ENCODE measurements at places on chromosomes 2 and 18.

GRCh38 chr18:21191596-21192307 is 50.3 kb upstream of the GREB1L start:
- DNase-seq: no peak

GRCh38 chr2:134254824-134255223 is 952 bp downstream of the MGAT5 start:
- no peak for DNase-seq

DNA sequence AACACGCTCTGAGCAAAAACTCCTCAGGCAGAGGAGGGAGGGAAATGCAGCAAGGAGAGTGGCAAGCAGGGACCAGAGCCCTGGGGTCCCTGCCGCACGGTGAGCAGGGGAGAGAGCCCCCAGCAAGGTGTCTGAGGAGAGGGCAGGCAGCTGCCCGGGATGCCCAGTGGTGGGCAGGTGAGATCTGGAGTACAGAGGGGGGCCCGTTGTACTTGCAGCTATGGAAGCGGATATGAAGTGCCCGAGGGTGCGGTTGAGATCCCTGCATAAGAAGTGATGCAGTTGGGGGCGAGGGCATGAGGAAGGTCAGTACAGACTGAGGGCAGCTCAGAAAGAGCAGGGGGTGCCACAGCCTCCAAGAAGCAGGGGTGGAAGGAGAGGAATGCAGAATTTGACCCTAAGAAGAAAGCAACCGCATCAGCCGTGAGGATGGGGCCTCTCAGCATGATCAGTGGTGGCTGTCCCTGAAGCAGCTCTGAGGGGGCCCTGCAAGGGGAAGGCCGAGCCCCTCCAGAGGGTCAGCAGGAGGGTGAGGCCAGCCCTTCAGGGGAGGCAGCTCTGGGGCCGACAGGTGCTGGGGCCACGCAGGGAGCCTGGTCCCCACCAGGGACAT is 29.4 kb downstream of the MTERF4 start:
- DNase-seq: no peak

DNA sequence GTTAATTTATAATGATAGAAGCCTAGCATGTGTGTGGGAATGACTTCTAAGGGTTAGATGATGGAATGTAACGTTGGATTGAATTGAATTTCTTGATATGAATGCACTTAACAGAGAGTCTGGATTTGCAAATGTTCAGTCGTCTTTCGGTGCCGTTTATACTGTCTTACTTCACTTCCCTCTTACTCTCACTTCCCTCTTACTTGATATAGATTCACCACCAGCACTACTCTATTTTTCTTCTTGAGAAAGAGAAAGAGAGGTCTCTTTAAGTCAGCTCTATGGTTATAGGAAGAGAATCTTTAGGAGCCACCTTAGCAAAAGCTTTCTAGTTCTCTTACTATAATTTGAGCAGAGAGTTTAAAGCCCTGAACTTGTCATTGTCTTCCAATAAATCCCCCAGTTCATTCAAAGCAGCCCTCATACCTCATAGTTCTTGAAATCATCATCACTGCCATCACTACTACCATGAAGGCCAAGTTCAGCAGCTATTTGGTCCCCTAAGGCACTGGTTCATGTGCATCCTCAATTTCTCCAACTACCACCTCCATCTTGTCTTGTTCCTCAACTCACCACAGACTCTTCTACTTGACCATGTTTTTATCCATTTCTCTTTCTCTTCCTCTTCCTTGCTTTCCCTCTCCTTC is 501.7 kb upstream of the TCF4 start:
- no peak for DNase-seq

DNA sequence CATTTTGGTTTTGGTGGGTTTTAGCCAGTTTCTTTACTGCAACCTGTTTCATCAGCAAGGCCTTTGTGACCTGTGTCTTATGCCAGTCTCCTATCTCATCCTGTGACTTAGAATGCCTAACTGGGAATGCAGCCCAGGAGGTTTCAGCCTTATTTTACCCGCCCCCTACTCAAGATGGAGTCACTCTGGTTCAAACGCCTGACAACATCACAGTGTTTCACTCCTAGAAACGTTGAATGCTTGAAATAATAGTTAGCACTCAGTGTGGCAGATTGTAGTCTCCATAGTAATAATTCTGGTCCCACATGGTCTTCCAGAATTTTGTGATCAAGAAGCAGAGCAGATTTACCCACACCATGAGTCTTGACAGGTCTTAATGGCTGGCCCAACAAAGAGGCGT is 159.0 kb upstream of the TRIB2 start:
- DNase-seq: no peak

- no peak for DNase-seq
Measured at GRCh38 chr2:84942964-84943421, 28.0 kb upstream of the KCMF1 start.

GRCh38 chr2:67792681-67793091 is 270.1 kb downstream of the C1D start:
- peak; percentile 65 for DNase-seq

- no peak for DNase-seq
Measured at GRCh38 chr2:235358981-235359471, 134.8 kb upstream of the AGAP1 start.

GRCh38 chr18:8957731-8958130 is 144.8 kb upstream of the NDUFV2 start:
- no peak for DNase-seq

GRCh38 chr2:114076961-114077360 is 187.1 kb downstream of the ACTR3 start:
- DNase-seq: no peak

DNA sequence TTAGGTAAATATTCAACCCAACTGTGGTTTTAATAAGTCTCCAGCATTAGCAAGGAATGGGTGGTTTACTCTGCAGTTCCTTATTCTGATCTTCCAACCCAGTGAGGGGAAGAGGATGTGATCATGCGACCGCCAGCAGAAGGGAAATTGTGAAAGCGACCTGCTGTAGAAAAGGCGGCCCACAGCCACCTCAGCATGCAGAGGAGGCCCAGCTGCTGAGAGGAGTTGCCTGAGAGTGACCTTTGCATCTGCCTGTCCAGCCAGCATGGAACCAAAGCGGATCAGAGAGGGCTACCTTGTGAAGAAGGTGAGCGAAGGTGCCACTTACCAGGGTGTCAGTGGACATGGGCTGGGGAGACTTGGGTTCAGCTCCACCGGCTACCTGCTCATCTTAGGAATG is at the start of gene PLEK:
Gene PLEK, plus strand, starts transcription at position 196 of the 400 bp plus-strand sequence. Its CDS starts 70 bp downstream, at position 266.
- DNase-seq: no peak

- DNase-seq: no peak
Measured at GRCh38 chr18:58726671-58727070, 55.4 kb downstream of the MALT1 start.

GRCh38 chr2:197079832-197080555 is 153.5 kb upstream of the PGAP1 start:
- DNase-seq: peak; percentile 82

GRCh38 chr2:236525411-236525997 is 44.1 kb upstream of the ACKR3 start:
- no peak for DNase-seq

DNA sequence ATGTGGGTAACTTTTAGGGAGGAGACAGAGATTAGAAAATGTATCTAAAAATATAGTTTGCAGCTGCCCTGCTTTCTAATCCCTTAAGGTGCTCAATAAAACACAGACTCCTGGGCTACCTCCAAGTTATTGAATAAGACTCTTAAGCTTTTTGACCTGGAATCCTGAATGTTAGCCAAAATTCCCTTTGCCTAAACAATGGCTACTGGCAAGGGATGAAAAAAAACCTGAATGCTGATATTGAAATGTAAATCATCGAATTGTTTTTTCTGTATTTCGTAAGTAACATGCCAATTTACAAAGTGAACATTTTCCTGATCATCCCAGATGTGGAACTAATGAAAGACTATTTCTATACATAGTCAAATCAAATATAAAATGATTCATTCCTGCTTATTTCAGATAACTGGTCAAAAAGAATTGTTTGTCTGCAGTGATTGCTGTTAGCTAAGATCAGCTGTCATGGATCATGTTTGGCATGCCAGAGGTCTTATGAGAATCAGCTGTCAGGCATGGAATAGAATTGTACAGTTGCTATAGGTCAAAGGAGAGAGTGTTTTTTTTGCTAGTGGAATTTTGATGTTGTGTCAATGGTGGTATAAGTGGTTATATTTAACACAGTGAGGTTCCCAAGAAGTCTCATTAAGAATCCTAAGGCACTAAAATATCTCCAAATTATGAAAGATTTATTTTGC is 363.6 kb upstream of the CWC22 start:
- no peak for DNase-seq

DNA sequence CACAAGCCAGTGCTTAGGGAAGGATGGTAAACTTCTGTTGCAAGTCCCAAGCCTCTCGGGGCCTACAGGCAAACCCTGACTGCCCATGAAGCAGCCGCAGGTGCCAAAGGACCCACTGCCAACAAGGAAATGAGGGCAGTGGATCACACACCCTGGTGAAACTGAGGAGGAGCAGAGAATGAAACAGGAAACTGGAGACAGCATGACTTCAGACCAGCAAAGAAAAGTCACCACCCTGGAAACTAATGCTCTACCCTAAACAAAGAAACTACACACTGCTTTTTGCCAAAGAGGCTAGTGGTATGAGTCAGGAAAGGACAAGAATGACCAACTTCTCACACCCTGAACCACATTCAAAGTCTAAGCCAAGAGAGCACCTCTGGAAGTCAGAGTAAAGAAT is 97.2 kb downstream of the MYO5B start:
- no peak for DNase-seq

DNA sequence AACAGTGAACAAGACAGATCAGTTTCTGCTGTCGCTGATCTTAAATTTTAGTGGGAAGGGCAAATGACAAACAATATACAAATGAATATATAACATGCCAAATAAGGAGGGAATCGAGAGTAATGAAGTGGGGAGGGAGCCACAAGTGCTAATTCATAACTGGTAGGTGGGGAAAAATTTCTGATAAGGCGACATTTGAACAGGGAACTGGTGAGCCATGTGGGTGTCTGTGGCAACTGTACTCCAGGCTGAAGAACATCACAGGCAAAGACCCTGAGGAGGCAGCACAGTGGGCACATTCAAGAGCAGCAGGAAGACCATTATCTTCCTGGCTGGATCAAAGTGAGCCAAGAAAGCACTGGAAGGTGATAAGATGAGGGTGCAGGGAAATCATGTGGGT is 51.6 kb upstream of the CD28 start:
- no peak for DNase-seq

GRCh38 chr2:69945441-69945840 is 16.0 kb downstream of the ASPRV1 start:
- no peak for DNase-seq

GRCh38 chr2:105744909-105745853 is at the start of gene NCK2:
Gene NCK2 (plus strand): TSS chr2:105744912. CDS start chr2:105855064, 110,152 bp downstream.
- no peak for DNase-seq

- no peak for DNase-seq
Measured at GRCh38 chr2:208334230-208334629, 68.2 kb downstream of the PIKFYVE start.

DNA sequence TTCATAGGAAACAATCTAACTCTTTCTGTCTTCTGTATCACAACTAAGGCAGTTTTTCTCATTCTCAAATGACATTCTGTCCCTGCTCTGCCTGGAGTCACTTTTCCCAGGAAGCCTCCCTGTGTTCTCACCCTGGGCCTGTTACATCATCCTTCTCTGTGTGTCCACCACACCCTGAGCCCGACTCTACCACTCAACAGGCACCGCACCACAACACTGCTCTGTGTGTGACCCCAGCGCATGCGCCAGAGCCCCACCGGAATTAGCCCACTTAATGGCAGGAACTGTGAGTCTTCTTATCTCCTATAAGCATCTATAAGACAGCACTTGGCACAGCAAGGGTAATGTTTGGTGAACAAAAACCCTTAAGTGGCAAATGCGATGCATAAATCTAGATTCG is 32.3 kb downstream of the TGFBRAP1 start:
- DNase-seq: no peak

GRCh38 chr2:36912695-36913094 is 53.6 kb downstream of the STRN start:
- DNase-seq: no peak

- peak; percentile 79 for DNase-seq
Measured at GRCh38 chr2:46241344-46241743, 55.9 kb upstream of the EPAS1 start.

DNA sequence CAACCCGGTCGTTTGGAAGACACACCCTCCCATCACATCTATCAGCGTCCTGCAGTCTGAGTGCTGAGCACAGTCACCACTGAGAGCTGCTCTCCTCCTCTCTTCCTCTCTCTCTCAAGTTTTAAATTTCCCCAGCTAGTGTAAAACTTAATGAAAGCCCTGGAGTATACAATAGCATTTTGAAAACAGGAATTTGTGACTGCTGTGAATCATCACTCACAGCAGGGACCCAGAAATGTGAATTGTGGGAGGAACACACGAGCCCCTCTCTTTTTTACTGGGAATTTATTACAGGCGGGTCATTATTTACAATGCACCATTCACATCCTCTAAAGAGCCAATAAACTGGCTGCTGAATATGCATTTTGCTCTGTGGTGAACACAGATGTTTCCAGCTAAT is 185.0 kb upstream of the SMIM21 start:
- DNase-seq: no peak

DNA sequence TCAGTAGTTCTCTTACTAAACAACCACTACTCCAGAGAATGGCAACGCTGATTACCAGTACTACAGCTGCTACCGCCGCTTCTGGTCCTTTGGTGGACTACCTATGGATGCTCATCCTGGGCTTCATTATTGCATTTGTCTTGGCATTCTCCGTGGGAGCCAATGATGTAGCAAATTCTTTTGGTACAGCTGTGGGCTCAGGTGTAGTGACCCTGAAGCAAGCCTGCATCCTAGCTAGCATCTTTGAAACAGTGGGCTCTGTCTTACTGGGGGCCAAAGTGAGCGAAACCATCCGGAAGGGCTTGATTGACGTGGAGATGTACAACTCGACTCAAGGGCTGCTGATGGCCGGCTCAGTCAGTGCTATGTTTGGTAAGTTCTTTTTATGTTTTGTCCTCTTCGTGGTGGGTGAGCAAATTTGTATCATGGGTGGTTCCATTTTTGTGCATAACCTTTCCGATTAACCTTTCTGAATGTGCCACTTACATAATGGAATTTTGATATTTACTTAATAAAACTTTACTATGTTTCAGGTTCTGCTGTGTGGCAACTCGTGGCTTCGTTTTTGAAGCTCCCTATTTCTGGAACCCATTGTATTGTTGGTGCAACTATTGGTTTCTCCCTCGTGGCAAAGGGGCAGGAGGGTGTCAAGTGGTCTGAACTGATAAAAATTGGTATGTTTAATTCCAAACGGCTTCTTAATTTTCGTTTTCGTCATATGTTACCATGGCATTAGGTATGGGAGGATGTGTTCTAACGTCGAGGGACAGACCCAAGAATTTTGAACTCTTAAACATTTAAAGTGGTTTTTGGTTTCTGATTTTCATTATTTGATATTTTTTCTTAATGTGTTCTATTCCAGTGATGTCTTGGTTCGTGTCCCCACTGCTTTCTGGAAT is 1.3 kb downstream of the SLC20A1 start:
- DNase-seq: no peak

Data from NCI-H524 treated with DMSO at 0.1 percent for 48 hours (cell line).